ENCODE measurements at places on chromosomes 7 and 10.

GRCh38 chr7:143085109-143085508 is 33.0 kb downstream of the OR6V1 start:
- DNase-seq: no peak

DNA sequence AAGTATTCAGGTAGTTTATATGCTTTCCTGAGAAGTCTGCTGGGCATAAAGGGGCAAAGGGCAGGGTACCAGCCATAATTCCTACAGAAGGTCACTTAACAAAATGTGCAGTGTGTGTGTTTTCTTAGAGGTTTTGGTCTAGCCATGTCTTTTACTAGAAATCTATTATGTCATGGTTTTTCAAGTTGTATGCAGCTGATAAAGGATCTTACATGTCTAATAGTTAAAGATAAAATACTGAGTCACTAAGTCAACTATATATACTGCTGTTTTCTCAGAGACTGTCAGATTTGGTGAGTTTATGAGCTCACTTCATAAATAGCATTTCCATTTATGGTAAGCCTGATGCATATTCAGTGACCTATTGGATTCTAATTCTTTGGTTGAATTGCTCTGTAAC is 7.7 kb downstream of the CASP2 start:
- DNase-seq: no peak

DNA sequence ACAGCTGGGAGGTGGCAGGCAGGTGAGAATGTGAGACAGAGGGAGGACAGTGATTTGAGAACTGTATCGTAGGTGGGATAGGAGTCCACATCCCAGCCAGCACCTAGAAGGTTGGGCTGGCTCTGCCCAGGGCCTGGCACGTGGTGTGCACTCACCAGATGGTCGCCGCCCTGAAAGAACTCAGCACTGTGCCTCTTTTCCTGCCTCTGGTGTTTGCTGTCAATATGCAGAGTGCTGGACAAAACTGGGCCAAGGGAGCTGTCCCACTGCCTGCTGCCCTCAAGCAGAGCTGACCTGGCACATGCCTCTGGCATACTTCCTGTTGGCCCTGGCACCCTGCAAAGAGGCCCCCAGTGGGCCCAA is 36.8 kb downstream of the CHST3 start:
- no peak for DNase-seq

GRCh38 chr7:16916738-16917137 is 35.0 kb upstream of the AGR3 start:
- no peak for DNase-seq

GRCh38 chr7:44148961-44149536 is 7.9 kb upstream of the MYL7 start:
- DNase-seq: no peak
